Left lung (tissue), 14 donors: ENCODE measurements at places on chromosomes 13 and 19. TPM values are rescaled to one million over a fixed set of nuclear protein-coding genes. Genes with fewer than 3 reads are reported as not detected.
A peak's percentile ranks its signal among the peaks of the same experiment; 100 is the strongest.

DNA sequence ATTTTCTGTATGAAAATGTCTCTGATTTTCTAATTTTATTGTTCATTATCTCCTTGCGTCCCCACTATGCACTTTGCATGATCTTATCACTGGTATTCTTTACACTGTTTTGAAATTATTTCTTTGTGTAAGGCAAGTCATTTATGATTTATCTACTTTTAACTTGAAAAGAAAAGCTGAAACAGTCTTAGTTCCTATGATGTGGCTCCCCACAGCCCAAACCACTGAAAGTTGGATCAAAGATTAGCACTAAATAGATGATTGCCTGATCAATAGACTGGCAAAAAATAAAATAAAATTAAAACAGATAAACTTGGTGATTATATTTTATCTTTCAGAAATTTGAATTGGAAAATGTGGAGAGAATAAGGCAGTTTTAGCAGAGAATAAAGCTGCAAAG, 1101.9 kb downstream of the PCDH9 start:
- H3K4me3 ChIP-seq: no peak overlapping the region
- H3K4me1 ChIP-seq: no peaks in the 10 kb centered on the region
- no peak for DNase-seq
- H3K27me3 ChIP-seq: no peaks in the 10 kb centered on the region

DNA sequence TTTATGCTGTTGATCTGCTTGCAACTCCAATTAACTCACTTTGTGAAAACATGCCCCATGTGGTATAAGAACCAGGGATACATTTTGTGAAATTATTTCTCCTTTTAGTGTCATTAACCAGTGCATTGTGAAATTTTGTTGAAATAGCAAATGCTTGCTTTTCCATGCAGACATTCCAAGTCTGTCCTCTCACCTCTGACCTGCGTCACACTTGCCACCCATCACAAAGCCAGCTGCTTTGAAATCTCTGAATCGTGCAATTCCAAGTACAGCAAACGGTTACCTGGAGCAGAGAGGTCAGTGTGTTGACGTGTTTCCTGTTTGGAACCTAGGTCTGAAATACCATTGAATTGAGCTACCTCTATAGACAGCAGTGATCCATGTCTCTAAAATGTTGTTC, 4.9 kb upstream of the SLC25A15 start:
- no peak overlapping the region for H3K4me3 ChIP-seq
- no peaks in the 10 kb centered on the region for H3K36me3 ChIP-seq
- H3K4me1 ChIP-seq: no peaks in the 10 kb centered on the region
- DNase-seq: no peak
- H3K27ac ChIP-seq: no peak overlapping the region
- H3K27me3 ChIP-seq: no peaks in the 10 kb centered on the region

DNA sequence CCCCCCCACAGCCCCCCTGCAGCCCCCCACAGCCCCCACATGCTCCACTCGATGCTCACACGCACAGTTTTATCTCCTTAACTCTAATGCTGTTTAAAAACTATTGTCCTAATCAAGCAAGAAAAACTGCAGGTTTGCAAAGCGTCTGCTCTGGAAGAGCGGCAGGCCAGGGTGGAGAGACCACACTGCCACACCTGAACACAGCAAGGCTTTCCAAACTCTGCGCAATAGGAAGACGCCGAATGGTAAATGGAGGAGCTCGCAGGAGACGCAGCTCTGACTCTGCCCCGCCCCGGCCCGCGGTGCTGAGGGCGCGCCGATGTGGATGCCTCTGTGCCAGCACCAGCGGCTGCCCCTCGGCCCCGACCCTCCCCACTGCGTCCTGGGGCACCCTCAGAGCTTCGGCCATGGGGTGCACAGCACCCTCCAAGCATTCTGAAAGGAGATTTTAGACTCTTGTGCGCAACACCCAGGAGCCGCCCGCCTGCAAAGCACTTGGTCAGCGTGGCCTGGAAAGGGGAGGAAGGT, 32.4 kb downstream of the RASA3 start:
- DNase-seq: peak; percentile 76
- no peaks in the 10 kb centered on the region for H3K36me3 ChIP-seq
- no peaks in the 10 kb centered on the region for H3K27me3 ChIP-seq
- H3K4me3 ChIP-seq: no peak overlapping the region
- H3K4me1 ChIP-seq: no peaks in the 10 kb centered on the region

DNA sequence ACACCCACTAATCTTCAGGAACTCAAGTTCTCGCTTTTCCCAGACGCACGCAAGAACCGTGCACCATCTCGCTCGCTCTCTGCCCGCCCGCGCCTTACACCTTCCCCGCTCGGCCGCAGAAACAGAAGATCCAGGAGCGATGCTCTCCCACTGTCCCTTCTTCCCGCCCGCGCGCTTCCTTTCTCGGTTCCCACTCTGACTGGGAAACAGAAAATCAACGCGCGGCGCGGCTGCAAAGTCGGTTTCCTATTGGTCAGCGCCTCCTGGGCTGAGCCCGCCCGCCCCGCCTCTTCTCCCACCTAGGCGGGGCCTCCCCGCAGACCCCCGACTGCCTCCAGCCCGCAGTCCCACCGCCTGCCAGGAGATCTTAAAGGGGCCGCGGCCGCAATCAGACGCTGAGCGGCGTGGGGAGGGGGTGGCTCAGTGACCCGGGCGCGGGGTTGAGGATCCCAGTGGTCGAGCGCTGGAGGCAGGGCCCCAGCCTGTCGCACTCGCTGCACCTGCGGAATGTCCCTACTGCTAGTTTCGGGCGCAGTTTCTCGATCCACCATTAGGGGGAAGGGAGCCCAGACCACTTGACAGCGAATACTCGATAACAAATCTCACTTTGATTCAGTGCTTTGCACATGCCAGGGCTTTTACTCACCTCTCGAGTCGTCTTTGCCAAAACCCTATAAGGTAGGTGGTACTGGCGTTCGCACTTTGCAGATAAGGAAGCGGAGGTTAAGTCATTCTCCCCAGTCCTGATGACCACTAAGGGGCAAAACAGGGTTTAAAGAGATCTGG, 700 bp upstream of the SLC25A23 start:
- no peaks in the 10 kb centered on the region for H3K36me3 ChIP-seq
- peak; percentile 98 for DNase-seq
- no peaks in the 10 kb centered on the region for H3K4me1 ChIP-seq

- no peak for DNase-seq
- no peaks in the 10 kb centered on the region for H3K36me3 ChIP-seq
- no peaks in the 10 kb centered on the region for H3K4me1 ChIP-seq
- H3K27me3 ChIP-seq: no peaks in the 10 kb centered on the region
- no peak overlapping the region for H3K27ac ChIP-seq
Measured at GRCh38 chr13:100630555-100630954, 42.0 kb upstream of the GGACT start.

- no peak overlapping the region for H3K4me3 ChIP-seq
- no peak overlapping the region for H3K27ac ChIP-seq
- no peaks in the 10 kb centered on the region for H3K36me3 ChIP-seq
- DNase-seq: no peak
Measured at GRCh38 chr13:98201984-98202383, 24.9 kb upstream of the RNF113B start.

GRCh38 chr13:51000571-51001260, 91.1 kb downstream of the RNASEH2B start:
- no peaks in the 10 kb centered on the region for H3K36me3 ChIP-seq
- H3K27ac ChIP-seq: no peak overlapping the region
- H3K4me1 ChIP-seq: no peaks in the 10 kb centered on the region

- H3K4me1 ChIP-seq: no peaks in the 10 kb centered on the region
- H3K27me3 ChIP-seq: peaks cover 69% of the 10 kb centered on the region
- no peak for DNase-seq
- H3K27ac ChIP-seq: no peak overlapping the region
- no peaks in the 10 kb centered on the region for H3K36me3 ChIP-seq
Measured at GRCh38 chr19:8702350-8702749, 3.8 kb upstream of the ACTL9 start.

DNA sequence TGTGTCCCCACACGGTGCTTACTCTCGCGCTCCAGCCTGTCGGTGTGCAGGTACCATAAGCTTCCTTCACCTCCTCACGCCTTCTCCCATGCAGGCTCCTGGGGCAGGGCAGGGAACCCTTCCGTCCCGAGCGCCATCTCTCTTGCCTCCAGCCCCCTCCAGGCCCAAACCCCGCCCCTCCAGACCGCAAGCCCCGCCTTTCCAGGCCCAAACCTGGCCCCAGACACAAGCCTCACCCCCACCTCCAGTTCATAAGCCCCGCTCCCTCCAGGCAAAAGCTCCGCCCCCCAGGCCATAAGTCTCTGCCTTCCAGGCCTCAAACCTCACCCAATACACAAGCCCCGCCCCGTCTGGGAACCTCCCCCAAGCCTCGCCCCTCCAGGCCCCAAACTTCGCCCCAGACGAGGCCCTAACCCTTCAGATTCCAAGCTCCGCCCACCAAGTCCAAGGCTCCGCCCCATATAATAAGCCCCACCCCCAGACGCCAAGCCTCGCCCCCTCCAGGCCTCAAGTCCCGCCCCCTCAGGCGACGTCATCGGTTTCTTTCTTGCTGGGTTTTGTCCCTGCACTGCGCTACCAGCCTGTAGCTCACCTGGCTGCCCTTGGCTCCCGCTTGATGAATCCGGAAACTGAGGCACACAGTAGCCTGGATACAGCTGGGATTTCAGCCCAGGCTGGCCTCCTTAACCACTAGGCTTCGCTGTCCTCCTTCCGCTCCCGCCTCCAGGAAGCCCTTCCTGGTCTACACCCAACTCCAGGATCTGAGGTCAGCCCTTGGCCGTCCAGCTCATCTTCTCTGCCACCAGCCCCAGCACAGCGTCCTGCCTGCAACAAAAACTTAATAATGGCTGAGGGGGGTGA, 16.1 kb downstream of the MKNK2 start:
- H3K4me3 ChIP-seq: no peak overlapping the region
- H3K36me3 ChIP-seq: peaks cover 26% of the 10 kb centered on the region
- DNase-seq: no peak
- H3K4me1 ChIP-seq: peaks cover 15% of the 10 kb centered on the region

- no peaks in the 10 kb centered on the region for H3K27me3 ChIP-seq
- no peak overlapping the region for H3K4me3 ChIP-seq
- DNase-seq: no peak
- H3K4me1 ChIP-seq: peaks cover 24% of the 10 kb centered on the region
- no peak overlapping the region for H3K27ac ChIP-seq
- H3K36me3 ChIP-seq: peaks cover 11% of the 10 kb centered on the region
Measured at GRCh38 chr13:79382545-79383275, 23.3 kb downstream of the RBM26 start.

- H3K36me3 ChIP-seq: peaks cover 9% of the 10 kb centered on the region
- no peak for DNase-seq
- peaks cover 13% of the 10 kb centered on the region for H3K4me1 ChIP-seq
Measured at GRCh38 chr19:6018786-6019185, 40.8 kb upstream of the RANBP3 start.

DNA sequence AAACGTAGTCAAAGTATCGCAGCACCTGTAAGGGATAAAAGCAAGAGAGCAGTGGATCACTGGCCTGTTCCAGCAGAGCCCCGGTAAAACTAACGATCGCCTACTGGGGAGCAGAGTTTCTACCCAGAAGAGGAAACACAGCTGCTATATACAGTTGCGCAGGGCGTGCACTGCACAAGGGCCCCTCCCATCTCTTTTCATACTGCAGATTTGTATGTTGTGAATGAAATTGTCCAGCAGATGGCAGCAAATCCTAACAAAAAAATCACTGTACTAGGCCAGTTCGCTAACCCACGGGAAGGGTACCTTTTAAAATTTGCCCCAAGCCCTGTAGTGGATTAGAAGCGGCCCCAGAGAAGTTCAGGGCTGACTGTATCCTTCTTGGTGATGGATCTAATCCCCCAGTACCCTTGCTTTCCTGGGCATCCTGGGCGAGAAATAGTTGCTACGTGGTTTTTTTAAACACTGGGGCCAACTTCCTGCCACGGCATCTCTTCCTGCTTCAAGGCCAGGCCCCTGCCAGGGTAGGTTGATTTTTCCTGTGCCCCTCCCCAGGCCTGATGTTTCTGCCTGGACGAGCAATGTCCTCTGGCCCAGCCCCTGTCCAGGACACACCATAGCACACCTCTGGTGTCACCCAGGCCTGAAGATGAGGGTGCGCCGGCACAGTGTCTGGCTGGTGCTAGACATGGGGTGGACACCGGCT, 127.0 kb downstream of the IER2 start:
- no peaks in the 10 kb centered on the region for H3K36me3 ChIP-seq
- no peak overlapping the region for H3K4me3 ChIP-seq
- no peaks in the 10 kb centered on the region for H3K27me3 ChIP-seq
- H3K27ac ChIP-seq: no peak overlapping the region

GRCh38 chr13:51882570-51883225, 20.9 kb downstream of the CCDC70 start:
- no peaks in the 10 kb centered on the region for H3K4me1 ChIP-seq
- H3K27me3 ChIP-seq: no peaks in the 10 kb centered on the region
- no peak for DNase-seq
- no peak overlapping the region for H3K27ac ChIP-seq
- H3K4me3 ChIP-seq: no peak overlapping the region
- H3K36me3 ChIP-seq: no peaks in the 10 kb centered on the region

SMIM17 gene
- not detected for total RNA-seq

LRRC63 gene
- total RNA-seq: 0.65 TPM

PCDH8 gene
- not detected for total RNA-seq
